ENCODE measurements at places on chromosomes 7 and 10.

GRCh38 chr10:118062798-118063238 is 16.1 kb upstream of the RAB11FIP2 start:
- no peak for DNase-seq

GRCh38 chr7:50865450-50865849 is 82.8 kb upstream of the GRB10 start:
- DNase-seq = no peak

DNA sequence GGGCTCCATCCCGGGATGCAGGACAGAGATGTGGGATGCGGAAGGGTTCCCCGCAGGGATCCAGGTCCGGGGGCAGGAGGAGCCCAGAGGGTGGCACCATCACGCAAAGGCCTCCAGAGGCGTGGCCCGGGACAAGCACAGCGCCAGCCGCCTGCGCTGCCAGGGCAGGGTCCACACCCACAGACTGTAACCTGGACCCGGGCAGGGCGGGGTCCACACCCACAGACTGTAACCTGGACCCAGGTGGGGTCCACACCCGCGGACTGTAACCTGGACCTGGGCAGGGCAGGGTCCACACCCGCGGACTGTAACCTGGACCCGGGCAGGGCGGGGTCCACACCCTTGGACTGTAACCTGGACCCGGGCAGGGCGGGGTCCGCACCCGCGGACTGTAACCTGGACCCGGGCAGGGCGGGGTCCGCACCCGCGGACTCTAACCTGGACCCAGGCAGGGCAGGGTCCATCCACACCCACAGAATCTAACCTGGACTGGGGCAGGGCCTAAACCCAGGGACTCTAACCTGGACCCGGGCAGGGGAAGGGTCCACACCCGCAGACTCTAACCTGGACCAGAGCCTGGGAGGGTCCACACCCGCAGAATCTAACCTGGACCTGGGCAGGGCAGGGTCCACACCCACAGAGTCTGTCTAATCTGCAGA is 37.5 kb upstream of the SUN1 start:
- DNase-seq = no peak

- DNase-seq = no peak
These were observed 11.3 kb upstream of the DRGX start for GRCh38 chr10:49407151-49407550.

DNA sequence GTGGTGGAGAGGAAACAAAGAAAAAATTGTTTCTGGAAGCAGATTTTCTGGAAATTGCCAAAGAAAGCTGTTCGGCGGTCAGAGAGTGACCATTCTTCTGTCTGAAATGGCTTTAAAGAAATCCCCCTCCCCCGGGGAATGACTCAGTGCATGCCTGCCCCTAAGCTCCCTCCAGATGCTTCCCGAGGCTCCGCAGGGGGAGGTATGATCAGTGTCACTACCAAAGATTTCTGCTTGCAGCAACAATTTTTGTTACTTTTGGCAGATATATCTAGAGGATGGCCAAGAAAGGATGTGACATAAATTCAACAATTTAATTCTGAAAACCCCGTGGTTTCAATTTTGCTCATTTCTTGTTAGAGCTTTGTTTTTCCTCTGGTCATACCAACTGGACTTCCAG is 163.9 kb downstream of the JCAD start:
- DNase-seq = no peak

GRCh38 chr10:55629793-55630490 is 731.1 kb downstream of the ZWINT start:
- no peak for DNase-seq

- no peak for DNase-seq
These were observed 81.4 kb downstream of the ABLIM1 start for GRCh38 chr10:114576716-114577115.

GRCh38 chr7:39810204-39810642 is 139.8 kb upstream of the CDK13 start:
- DNase-seq = no peak

DNA sequence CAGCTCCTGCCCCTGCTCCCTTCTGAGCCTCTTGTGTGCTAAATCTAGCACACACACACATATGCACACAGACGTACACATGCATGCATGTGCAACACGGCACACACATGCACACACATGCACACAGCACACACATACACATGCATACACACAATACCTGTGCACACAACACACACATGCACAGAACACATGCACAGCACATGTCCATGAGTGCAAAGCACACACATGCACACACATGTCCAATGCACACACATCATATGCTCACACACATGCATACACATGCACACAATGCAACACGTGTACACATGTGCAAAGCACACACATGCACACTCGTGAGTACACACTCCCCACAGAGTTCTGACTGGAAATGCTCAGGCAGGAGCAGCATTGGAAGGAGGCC is 115.0 kb downstream of the WDR37 start:
- DNase-seq = no peak

GRCh38 chr10:59212301-59212798 is 35.9 kb downstream of the PHYHIPL start:
- DNase-seq = no peak

- DNase-seq = no peak
These were observed 152.8 kb downstream of the ZNF248 start for GRCh38 chr10:37704566-37704965.

- peak; percentile 78 for DNase-seq
These were observed 43.4 kb downstream of the PRF1 start for GRCh38 chr10:70558871-70559810.

- no peak for DNase-seq
These were observed 203.9 kb upstream of the GLI3 start for GRCh38 chr7:42440951-42441350.

Measured in stimulated activated CD4-positive, alpha-beta T cell treated with anti-CD3 and anti-CD28 coated beads, Interleukin-1b, Interleukin-23, amount 100 ng/mL, for 48 hours (primary cell).